ENCODE measurements at places on chromosomes 3 and 15.

GRCh38 chr3:126440709-126440995 is 35.0 kb downstream of the ZXDC start:
- no peak for DNase-seq

- DNase-seq = no peak
Observed at GRCh38 chr3:153456833-153457545, 295.0 kb downstream of the RAP2B start.

- DNase-seq = no peak
Observed at GRCh38 chr3:120457827-120458226, 7.0 kb upstream of the FSTL1 start.

GRCh38 chr3:38585791-38586420 is 63.6 kb downstream of the SCN5A start:
- no peak for DNase-seq

DNA sequence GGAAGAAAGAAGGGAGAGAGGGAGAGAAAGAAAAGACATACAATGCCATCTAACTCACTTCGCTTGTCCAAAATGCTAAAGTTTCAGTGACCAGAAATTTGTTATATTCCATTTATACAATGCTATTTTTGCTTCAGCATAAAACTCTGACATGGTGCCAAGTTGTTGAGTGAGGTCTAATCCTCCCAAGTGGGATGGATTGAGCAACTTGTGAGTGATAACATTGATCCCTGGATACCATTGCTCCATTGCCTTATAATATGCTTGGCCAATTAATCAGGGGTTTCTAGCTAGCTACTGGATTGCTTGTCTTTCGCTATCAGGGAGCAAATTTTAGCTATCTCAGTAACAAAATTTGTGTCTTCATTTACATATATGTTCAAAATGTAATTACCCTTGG is 615.6 kb upstream of the DPPA4 start:
- DNase-seq = no peak

GRCh38 chr3:116443191-116443661 is 2.1 kb downstream of the LSAMP start:
- no peak for DNase-seq

GRCh38 chr15:80474224-80475215 is 70.3 kb downstream of the ARNT2 start:
- no peak for DNase-seq

GRCh38 chr3:127698691-127699415 is 26.1 kb downstream of the ABTB1 start:
- no peak for DNase-seq

- no peak for DNase-seq
Observed at GRCh38 chr3:29576181-29576580, 295.3 kb downstream of the RBMS3 start.

DNA sequence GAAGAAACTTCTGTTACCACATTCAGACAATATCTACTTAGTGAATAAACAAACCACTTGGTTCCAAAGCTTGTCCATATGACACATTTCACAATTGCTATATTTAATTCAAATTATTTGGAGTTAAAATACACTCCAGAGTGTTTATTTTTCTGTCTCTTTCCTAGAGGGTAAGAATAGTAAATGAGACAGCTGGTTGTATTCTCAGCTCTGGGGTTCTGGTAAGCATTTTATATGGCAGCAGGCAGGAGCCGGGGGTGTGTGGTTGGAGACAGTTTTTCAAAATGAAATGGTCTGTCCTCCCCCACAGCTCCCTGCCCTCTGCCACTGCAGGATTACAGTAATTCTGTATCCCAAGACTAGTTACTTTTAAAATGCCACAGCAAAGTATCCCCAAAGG is 10.9 kb upstream of the SEC61A1 start:
- DNase-seq = no peak

DNA sequence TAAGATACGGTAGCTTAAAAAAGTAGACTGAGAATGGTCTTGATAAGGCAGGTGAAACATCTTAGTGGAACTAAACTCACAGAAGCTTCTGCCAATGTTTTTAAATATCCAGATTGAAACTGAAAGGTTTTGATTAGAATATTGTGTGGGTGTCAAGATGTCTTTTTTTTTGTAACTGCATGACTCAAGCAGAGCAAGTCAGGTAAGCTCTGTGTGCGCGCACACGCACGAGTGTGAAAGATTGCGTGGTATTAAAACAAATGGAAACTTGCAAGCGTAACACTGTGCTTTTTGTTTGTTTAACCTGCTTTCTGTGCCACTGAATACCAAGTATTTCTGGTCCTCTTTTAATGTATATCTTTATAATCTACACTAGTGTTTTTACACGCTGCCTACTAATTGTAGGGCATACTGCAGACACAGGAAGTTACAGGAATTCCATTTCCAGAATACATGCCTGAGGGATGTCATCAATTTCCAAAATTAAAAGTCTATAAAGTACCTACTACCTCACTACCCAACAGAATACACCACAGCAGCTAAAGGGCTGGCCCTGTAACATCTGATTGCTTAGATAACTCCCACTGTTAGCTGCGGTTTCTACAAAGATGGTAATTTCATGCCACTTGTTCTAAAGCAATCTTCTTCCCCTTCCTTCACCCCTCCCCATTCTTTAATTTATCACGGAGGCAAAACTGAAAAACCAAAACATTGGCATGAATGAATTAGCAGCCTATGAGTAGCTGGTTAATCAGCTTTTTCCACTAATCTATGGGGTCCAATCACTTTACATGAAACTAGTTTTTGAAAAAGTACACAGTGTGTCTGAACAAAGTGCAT is 472.8 kb downstream of the SHQ1 start:
- DNase-seq = peak; percentile 50

- no peak for DNase-seq
Observed at GRCh38 chr15:88288206-88288605, 31.7 kb upstream of the NTRK3 start.

- no peak for DNase-seq
Observed at GRCh38 chr3:184635126-184635525, 73.5 kb downstream of the EPHB3 start.

DNA sequence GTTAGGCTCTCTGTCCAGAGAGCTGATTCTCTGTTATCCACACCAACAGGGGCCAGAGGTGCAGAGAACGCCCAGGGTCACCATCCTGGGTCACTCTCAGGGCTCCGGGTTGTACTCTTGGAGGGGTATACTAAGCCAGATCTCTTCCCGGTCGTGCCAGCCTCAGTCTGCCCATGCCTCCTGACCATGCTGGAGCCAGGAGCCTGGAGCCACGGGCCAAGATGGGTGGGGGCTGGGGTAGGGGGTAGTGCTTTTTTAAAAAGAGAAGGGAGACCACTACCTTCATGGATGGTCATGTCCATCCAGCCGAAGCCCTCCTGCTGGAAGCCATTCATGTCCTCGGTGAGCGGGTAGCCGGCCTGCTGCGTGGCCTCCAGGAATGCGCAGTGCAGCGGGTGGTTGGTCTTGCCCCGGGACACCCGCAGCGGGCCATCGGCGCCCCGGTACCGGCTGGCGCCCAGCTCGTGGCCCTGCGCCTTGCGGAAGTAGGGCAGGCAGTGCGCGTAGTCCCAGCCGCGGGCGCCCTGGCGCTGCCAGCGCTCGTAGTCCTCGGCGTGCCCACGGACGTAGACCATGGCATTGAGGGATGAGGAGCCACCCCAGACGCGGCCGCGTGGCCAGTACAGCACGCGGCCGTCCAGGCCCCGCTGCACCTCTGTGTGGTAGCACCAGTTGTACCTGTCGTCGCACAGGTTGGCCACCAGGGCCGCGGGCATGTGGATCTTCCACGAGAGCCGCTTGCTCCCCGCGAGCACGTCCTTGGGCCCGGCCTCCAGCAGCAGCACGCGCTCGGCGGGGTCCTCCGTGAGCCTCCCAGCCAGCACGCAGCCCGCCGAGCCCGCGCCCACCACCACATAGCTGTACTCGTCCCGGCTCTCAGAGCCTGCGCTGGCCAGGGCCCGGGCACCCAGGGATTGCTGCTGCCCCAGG is 22.9 kb downstream of the CHDH start:
- DNase-seq = no peak

- peak; percentile 14 for DNase-seq
Observed at GRCh38 chr3:185823078-185824044, 1.5 kb downstream of the IGF2BP2 start.

DNA sequence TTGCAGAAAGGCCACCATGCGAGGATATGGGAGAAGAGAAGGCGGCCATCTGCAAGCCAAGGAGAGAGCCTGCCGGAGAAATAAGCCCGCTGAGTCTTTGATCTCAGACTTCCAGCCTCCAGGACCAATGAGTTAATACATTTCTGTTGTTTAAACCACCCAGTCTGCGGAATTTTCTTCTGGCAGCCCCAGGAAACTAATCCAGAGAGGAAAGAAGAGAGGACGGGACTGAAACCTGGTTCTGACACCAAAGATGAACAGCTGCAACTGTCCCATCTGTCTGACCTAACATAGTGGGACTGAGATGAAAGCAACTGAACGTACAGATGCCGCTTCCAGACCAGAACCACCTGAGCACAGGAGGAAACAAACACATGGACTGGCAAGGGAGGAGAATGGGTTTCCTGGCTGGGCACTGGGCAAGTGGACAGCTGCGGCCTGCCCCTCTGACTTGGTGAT is 32.3 kb downstream of the VGLL4 start:
- no peak for DNase-seq

- DNase-seq = no peak
Observed at GRCh38 chr3:58531555-58531954, 5.4 kb downstream of the ACOX2 start.

DNA sequence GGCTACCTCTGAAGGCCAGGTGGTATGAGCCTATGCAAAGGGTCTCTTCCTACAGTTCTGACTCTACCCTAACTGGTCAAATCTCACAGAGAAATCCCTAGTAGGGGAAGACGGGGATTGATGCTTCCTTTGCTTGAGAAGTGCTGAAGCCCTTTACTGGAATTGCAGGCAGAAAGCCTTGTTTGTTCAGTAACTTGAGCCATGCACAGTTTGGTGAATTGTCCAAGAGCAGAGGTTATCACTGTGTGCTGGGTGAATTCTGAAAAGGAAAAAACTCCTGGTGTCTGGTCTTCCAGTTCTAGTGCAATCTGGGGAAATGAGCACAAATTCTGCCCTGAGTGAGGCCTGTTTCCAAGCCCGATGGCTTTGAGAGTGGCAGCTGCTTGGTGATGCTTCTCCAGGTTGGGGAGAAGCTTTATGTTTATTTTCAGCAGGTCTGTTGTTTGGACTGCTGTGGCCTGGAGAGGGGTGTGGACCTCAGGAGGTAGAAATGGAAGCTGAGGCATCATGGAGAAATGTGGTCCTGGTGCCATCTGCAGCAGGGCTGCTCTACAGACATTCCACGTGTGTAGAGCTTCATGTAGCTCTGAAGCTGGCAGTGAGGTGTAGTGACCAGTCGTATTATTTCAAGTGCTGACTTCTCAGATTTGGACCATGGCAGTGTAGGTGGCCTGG is 60.9 kb downstream of the ARNT2 start:
- DNase-seq = no peak

- no peak for DNase-seq
Observed at GRCh38 chr15:95624100-95624499, 706.4 kb upstream of the NR2F2 start.

DNA sequence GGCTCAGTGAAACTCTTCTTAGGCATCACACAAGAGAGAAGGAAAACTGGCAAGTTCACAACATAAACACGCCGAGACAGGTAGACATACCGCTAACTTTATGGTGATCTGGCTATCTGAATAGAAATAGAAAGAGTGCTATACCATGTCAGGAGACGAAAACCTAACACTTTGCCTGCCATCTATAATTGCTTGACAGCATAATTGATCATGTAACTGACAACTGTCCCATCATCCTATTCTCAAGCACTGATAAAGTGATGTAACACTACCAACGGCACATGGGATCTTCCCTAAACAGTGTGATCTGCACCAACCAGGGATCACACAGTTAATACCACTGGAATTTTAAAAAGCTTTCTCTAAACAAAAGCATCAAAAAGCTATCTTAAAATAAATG is 270.9 kb upstream of the NSMCE3 start:
- DNase-seq = no peak

DNA sequence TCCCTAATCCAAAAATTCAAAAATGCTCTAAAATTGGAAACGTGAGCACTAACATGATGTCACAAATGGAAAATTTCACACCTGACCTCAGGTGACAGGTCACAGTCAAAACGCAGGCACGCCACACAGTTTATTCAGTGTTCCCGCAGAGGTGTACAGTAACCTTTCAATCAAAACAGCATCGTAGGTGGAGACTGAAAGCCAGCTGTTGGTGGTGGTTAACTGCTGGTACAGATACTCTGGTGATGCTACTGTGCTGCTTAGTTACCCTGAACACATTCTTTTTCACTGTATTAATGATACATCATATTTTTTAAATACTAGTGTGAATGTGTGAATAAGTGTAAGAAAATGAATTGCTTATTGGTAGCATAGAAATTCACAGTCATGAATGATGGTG is 23.8 kb downstream of the RAB11A start:
- no peak for DNase-seq

DNA sequence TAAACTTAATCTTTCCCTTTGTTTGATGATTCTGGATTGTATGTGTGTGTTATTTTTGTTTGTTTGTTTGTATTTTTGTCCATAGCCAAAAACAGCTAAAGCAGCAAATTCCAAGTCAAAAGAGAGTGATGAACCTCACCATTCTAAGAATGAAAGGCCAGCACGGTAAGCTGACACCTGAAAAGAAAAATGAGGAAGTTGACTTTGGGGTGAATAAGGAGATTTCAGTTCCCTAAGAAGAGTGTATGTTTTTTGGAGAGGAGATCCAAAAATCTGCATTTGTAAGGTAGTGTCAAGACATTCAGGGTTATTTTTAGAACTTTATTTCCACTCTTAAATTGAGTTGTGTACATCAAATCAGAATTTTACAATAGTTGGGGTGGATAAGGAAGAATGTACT is 52.3 kb upstream of the UTS2B start:
- no peak for DNase-seq

DNA sequence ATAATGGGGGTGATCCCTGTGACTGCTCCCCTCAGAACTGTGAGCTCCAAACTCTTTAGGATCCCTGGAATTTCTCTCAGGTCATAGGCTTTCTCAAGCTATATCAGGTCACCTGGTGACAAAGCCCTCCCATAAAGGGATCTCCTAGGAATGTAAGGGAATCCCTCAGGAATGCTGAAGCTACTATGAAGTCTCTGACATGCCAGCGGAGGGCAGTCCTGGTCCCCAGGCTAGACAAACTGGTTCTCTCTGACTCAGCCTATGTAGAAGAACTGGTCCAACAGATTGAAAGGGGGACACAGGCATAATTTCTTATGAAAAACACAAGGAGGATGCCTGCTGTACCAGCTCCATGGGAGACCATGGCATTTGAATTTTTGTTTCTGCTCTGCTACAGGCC is 6.7 kb downstream of the LPCAT4 start:
- DNase-seq = no peak

- no peak for DNase-seq
Observed at GRCh38 chr3:54021071-54021470, 101.3 kb upstream of the CACNA2D3 start.

DNA sequence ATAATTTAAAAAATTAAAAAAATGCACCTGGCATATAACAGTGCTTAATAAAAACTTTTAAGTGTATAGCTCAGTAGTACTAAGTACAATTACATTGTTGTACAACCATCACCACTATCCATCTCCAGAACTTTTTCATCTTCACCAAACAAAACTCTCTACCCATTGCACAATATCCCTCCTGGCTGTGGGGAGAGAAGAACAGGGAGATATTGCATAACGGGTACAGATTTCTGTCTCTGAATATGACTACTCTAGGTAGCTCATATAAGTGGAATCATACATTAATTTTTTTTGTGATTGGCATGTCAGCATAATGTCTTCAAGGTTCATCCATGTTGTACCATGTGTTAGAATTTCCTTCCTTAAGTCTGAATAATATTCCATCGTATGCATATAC is 91.0 kb upstream of the PLAAT1 start:
- no peak for DNase-seq

All from naive thymus-derived CD4-positive, alpha-beta T cell (primary cell).